ENCODE measurements at places on chromosomes 4 and X.

DNA sequence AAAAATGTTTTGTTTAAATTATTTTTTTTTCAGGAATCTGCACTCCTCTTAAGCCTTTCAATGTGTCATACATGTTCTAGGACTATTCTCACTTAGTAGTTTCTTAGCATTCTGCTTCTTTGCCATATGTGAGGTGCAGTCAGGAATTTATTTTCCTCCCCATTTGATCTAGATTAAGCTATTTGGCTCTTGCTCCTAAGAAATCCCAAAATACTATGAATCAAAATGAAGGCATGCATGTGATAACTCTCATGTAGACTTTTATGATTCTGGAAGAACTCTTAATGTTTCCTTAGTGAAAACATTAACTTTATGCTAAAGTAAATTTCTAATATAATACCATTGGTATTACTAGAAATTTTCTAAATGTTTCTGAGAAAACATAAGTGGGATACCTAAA, 664.5 kb downstream of the RAPGEF2 start:
- no peak for DNase-seq

DNA sequence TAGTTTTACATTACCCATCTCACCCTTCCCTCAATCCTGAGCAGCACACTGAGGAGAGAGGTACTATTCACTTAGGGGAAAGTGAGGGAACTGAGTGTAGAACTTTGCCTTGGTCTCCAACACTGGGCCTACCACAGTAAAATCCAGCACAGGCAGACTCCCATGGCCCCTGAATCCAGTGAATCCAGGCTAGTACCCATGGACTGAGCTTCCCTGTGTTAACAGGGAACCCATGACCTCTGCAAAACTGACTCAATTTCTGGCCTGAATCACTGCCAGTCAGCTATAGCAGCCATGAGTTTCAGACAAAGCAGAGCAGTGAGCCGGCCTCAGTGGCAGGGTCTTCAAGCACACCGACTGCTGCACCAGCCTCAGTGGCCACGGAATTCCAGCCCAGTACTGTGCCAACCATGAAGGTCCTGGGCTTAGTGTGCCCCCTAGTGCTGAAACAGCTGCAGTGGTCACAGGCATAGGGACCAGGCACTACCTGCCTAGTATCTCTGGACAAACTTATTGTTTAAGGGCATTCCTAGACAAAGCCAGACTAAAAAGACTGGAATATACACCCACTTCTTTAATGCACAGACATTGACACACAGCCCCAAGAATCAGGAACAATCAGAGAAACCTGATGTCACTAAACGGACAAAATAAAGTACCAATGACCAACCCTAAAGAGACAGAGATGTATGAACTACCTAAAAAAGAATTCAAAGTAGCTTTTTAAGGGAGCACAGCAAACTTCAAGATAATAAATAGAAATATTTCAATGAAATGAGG, 127.4 kb upstream of the RPL34 start:
- no peak for DNase-seq

DNA sequence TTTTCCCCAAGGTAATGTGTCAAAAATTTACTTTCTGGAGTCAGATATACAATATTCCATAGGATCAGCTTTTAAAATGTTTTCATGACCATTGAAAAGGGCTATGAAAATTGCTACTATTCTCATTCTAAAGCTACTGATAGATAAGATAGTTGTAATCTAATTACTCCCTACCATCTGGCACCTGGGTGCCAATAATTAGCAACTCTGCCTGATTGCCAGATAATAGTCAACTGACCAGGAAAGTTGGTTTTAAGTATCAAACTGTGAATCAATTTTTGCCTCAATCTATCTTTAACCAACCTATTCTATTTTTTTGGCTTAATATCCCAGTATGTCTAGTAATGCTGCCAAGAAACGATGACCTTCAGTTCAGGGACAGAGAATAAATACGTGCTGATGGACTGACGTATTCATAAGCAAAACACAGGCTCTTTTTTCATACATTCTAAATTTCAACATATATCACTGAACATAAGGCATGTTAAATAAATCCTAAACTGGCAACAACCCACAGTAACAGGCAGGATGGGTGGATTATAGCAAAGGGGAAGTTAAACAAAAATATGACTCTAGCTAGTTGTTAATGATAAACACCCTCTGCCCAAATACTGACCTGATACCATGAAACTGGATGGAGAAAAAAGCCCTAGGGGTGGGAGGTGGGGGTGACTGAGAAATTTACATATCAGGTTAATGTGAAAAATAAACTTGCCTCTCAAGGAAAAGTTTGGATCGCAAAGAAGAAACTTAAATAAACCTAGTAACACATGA, 18.2 kb downstream of the SH3RF1 start:
- no peak for DNase-seq

DNA sequence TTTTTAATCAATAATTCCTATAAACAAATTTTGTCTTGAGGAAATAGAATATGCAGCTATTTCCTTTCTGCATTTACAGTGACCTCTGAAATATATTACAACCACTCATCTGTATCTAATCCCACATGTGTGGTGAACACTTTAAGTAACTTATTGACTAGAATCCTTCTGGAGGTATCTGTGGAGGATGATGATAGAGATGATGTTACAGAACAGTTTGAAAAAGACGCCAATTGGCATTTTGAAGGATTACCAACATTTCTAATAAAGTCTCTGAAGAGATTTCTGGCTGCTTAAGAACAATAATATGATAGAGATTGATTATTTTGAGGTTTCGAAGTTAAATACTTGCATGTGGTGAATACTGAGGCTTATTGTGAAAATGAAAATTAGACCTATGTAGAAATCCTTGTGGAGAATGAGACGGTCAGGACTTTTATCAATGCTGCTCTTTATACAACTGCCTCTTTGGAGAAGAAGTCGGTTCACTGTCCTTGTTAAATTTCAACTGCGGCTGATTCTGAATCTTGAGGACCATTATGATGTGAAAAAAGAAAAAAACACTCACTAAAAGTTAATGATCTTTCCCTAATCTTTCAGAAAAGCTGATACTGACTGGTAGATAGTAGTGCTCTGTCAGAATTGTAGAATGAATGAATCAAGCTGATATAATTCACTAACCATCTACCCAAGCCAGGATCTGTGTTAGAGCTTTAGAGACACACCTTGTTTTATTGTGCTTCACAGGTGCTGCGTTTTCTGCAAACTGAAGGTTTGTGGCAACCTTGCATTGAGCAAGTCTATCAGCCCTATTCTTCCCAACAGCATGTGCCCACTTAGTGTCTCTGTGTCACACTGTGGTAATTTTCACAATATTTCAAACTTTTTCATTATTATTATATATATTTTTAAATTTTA, 204.7 kb downstream of the SPRY1 start:
- no peak for DNase-seq

- DNase-seq, result no peak
Observed at GRCh38 chr4:178280362-178280761, 838.1 kb upstream of the AGA start.

DNA sequence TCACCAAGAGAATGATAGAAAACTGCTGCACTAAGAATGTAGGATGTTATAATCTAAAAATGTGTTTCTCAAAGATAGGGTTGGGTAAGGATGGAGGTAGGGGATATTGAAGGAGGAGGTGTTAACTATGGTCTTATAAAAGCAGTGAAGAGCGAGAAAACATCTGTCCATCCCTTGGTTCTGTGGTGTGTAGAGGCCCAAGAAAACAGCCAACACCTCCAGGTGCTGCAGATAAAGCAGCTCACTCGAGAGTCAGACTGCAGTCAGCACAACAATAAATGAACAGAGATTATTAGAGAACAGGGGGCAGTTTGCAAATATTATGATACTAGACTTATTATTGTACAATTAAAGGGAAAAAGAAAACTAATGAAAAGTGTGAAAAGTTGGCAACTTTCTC, 141.5 kb downstream of the CAMK2D start:
- DNase-seq, result no peak

GRCh38 chrX:119692191-119693039, 553 bp downstream of the SEPTIN6 start:
- peak; percentile 18 for DNase-seq

- no peak for DNase-seq
Observed at GRCh38 chr4:147463065-147463464, 17.8 kb upstream of the EDNRA start.

DNA sequence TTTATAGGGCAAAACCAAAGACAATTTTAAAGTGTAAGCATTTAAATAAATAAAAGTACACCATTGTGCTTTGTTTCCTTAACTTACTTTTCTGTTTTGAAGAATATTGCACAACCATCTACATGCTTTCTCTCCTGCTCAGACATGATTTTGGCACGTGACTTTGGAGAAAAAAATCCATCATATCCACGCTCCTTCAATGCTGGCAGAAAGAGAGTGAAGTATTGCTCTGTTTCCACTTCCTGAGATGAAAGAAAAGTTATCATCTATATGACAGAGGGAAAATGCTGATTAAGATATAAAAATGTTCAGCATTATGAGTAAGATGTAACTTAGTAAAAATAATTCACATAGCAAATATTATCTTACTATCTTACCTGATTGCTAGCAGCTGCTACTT, 77.1 kb downstream of the CNOT6L start:
- no peak for DNase-seq

DNA sequence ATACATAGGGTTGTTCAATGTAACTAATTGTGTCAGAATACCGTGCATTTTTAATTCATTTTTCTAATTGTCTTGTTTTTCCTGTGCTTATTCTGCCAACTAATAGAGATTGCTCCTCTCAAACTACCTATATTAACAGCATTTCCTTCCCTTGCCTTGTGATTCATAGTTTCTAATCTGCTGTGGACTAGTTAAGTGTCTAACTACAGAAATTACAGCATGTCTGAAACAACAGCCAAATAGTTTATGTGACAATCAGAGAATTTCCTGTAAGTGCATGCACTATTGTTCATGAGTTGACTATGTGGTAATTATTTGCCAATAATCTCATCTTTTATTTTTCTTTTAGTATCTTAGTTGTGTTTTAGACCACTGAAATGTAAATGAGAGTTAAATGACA, 4.1 kb upstream of the SEC24B start:
- DNase-seq, result no peak

- no peak for DNase-seq
Observed at GRCh38 chrX:2707334-2707760, 16.3 kb downstream of the CD99 start.

DNA sequence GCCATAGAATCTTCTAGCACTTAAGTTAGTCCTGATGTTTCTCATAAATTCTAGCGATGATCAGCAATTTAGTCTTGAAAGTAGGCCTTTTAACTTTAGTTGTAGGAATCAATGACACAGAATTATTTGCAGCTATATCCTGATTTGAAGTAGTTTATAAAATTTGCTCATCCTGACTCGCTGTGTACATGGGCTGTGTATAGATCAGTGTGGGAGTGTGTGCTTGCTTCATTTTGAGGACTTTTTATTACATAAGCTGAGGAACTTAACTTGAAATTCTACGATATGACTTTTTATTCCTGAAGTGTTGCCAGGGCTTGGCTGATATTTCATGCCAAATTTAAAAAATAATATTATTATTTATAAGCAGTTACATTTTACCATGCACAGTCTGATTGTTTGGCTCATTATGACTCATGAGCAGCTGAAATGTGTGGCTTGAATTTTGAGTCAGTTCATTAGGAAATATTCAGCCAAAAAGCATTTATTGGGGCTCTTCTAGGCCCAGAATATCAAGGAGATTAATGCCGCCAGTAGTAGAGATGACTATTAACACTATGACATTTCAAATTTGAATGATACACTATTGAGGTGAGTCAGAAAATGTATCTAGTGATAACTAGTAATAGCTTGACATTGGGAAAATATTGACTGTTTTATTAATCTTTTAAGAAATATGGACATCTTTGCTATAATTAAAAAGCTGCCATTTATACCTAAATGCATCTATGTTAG, 128.9 kb upstream of the LIMCH1 start:
- no peak for DNase-seq

GRCh38 chrX:48897157-48897624, 377 bp downstream of the TIMM17B start:
- no peak for DNase-seq

- no peak for DNase-seq
Observed at GRCh38 chr4:10458177-10458576, 951 bp upstream of the ZNF518B start.

DNA sequence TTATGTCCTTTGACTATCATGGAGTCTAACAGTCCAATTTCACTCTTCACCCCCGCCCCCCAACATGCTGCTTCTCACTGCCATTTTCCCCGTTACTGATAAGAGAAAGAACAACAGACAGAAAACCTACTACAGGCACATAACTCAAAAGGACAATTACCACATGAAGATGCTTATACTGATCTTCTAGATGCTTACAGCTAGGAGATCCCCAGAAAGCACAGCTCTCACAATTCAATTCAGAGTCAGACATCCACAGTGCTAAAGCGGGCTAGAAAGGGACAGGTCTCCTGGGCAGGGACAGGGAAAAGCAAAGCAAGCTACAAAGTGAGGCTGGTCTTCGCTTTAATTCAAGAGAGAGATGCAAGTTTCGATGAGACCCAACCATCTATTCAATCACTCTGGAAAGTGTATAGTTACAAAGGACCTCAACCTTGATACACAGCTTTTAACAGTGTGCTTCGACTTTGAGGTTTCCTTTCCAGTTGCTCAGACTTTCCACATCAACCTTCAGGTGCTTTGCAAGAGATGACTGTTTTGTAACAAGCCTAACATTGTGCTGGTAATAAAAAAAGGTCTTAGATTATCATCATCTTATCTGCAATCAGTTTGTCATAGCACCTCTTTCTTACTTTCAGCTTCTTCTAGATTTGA, 60.9 kb downstream of the LEF1 start:
- no peak for DNase-seq

DNA sequence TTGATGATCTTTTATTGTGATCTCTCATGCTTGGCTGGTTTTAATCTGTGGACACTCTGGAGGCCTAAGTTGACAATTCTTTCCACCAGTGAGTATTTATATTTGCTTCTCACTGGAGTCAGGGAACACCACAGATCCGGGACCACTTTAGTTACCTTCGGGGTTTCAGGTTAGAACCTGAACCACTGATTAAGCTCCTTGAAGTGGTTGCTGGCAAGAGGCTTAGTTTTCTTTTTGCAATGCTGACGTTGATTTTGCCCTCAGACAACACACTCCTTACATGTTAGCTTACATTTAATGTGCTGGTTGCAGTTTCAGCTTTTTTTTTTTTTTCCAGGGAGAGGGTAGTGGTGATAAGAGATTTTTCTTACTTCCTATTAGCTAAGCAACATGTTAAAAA, 10.5 kb upstream of the ZNF330 start:
- DNase-seq, result no peak

- no peak for DNase-seq
Observed at GRCh38 chr4:138579146-138579545, 337.0 kb upstream of the SLC7A11 start.

DNA sequence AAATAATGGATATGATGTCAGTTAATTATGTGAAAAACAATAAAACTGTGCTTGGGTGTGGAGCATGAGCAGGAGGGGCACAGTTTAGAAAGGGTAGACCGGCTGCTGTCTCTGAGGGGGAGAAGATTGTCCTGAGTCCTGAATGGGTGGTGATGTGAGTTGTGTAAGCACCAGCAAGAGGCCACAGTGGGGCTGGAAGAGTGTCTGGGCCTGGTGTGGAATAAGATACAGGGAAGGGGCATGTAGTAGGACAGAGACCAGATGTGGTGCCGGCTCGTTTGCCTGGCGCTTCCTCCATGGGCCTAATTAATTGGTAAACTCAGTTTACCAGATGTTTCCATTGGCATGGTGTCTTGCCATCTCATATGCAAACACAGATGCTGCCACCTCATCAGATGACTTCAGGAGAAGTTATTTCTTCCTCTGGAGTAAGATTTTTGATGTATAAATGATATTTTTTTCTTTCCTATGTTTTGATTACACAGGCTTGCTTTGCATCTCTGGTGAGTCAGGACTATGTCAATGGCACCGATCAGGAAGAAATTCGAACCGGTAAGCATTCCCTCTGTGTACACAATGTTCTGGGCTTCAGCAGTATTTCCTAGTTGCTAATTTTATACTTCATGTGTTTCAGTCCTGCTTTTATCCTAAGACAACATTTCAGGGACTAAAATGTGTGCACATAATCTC, 5.1 kb downstream of the MED28 start:
- no peak for DNase-seq
